ENCODE measurements at places on chromosomes 6 and 20.
A peak's percentile ranks its signal among the peaks of the same experiment; 100 is the strongest.

- DNase-seq, result no peak
Observed at GRCh38 chr6:162942866-162943265, 215.1 kb downstream of the PACRG start.

- DNase-seq, result no peak
Observed at GRCh38 chr20:37205130-37205529, 25.8 kb upstream of the MROH8 start.

DNA sequence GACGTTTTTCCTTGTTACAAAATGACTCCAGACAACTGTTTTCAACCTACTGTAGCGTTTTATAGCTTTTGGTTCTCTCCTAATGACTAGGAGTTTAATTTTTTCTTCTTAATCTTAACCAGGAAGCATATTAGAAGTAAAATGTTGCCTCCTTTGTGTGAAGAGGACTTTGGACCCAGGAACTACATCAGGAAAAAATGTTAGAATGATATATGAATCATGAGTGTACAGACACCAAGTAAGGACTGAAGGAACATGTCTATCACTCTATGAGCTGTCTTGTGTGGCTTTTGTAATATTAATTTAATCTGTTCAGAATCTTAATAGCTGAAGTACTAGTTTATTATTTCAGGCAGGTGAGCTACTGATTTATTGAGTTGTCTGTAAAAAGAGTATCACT is 71.0 kb upstream of the MARCKS start:
- DNase-seq, result no peak

DNA sequence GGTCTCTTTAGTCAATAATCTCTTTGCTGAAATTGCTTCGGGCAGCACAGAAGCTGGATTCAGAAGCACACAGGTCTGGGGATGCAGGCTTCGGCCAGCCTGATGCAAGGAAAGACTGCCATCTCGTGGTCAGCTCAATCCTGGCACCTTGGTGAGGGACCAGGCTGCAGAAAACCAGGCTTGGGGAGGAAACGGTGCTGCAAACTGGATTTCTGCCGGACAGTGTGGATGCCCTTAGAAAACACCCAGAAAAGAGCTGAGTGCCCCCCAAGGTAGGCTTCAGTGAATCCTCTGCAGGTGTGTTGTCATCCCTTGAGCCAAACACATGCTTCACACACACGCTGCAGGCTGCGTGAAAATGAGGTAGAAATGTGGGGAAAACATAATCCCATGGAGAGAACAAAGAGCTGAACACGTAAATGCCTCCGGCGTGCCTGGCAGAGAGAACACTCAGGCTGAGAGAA is 89.8 kb upstream of the PAX1 start:
- no peak for DNase-seq

GRCh38 chr6:161171207-161171606 is 102.7 kb downstream of the AGPAT4 start:
- DNase-seq, result no peak

- no peak for DNase-seq
Observed at GRCh38 chr6:89495961-89496535, 63.1 kb downstream of the ANKRD6 start.

GRCh38 chr6:97053643-97054411 is 129.3 kb downstream of the KLHL32 start:
- DNase-seq, result no peak

GRCh38 chr6:84773431-84774156 is 9.2 kb upstream of the TBX18 start:
- DNase-seq, result no peak

- DNase-seq, result no peak
Observed at GRCh38 chr6:113570161-113570560, 287.0 kb upstream of the MARCKS start.

- DNase-seq, result no peak
Observed at GRCh38 chr6:11011787-11012234, 32.3 kb downstream of the ELOVL2 start.

- no peak for DNase-seq
Observed at GRCh38 chr6:18053078-18053477, 65.6 kb upstream of the KIF13A start.

GRCh38 chr6:18327626-18328025 is 59.5 kb upstream of the RNF144B start:
- DNase-seq, result no peak

DNA sequence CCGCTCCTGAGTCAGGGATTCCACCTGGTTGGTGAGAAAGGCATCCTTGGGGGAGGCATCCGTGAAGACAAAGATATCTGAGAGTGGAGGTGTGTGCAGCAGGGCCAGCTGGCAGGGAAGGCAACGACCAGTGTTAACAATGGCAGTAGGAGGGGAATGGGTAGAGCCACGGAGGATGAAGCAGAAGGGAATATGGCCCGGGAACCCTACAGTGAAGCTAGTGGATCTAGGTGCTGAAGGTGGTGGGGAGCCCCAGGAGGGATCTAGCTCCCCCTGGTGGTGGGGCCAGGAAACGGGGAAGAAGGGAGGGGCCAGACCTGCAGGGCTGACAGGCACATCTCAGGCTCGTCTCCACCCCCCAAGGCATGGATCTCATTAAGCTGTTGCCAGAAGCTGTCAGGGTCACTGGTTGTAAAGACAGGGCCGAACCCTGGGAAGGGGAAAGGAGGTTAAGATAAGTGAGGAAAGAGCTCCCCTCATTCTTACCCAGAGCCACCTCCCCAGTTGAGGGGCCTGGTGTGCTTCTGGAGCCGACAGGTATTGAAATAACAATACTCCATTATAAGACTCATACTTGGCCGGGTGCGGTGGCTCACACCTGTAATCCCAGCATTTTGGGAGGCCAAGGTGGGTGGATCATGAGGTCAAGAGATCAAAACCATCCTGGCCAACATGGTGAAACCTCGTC is 7.3 kb downstream of the VWA7 start:
- DNase-seq, result peak; percentile 57

GRCh38 chr6:65610746-65611145 is 96.3 kb downstream of the EYS start:
- DNase-seq, result no peak

DNA sequence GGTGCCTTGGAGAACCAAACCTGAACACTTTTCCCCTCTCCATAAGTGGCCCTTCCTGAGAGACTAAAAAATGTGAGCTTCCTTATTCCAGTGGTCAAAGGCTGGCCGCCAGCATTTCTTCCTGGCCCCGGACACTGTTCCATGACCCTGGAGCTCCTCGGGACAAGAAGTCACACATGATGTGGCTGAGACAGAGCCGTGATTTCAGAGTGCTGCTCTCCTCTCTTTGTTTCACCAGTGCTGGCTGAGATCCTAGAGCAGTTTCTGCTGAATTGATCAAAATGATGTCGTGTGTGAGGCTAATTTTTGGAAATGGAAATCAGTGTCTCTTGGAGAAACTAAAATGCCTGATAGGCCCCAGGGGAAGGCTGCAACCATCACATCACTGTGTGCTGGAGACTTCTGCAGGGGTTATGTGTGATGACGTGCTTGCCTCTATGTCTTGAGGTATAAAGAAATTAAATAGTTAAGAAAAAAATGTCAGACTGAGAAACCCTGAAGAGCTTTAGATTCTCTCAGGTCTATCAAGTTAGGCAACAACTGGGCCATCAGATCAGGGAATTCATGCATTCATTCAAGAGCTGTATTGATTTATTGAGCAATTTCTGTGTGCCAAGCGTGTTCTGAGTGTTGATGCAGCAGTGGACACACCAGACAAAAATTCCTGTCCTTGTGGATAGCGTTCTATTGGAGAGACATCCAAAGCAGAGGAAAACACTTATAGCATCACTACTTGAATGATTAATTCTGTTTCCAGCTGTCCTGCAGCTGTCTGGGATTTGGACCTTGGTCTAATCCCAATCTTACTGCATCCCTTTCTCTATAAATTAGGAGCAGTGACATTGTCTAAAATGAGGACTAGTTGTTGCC is 72.7 kb upstream of the CCN6 start:
- DNase-seq, result no peak

GRCh38 chr6:18206591-18206990 is 51.4 kb downstream of the KDM1B start:
- DNase-seq, result no peak

DNA sequence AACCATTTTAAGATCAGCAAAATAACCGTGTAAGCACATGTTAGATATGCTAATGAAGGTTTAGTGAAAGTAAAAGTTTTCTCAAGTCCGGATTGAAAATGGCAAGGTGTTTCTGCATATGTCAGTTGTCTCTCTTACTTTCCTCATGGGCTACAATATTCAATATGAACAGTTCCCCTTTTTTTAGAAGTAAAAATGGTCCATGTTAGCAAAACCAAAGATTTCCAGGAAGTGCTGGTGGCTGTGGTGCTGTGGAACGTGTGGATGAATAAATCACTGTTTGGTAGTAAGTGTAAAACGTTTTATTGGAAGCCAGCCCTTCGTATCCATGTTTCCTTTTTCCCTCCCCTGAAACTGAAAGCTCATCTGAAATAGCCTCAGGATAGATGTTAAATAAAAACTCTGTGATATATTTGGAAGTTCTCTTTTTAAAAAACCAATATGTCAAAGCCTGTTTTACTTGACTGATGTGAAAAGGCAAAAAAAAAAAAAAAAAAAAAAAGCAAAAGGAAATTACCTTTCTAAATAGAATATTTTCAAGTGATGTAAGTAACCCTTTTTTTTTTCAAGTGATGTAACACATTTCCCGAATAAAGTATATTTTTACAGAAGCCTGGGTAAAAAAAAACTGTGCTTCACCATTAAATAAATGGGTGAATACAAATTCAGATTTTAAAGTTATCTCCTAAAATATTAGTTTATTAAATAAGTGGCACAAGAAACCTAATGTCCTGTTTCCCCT is 41.9 kb downstream of the PLEKHG1 start:
- DNase-seq, result no peak

DNA sequence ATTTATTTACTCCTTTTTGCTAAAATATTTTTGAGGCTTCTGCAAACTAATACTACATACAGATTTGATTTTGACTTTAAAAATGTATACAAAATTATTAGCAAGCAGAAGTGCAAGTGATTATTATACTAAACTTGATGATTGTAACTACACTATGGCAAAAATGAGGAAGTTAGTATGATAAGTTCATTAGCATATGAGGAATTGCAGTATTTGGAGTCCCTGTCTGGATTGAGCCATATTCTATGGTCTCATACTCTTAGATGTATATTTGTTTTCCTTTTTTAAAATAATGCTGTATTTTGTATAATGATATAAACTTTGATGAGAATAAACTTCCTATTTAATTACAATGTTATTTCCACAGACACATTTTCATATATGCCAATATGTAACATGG is 13.9 kb downstream of the CRISP3 start:
- no peak for DNase-seq

- no peak for DNase-seq
Observed at GRCh38 chr6:14819001-14819400, 426.9 kb upstream of the JARID2 start.

DNA sequence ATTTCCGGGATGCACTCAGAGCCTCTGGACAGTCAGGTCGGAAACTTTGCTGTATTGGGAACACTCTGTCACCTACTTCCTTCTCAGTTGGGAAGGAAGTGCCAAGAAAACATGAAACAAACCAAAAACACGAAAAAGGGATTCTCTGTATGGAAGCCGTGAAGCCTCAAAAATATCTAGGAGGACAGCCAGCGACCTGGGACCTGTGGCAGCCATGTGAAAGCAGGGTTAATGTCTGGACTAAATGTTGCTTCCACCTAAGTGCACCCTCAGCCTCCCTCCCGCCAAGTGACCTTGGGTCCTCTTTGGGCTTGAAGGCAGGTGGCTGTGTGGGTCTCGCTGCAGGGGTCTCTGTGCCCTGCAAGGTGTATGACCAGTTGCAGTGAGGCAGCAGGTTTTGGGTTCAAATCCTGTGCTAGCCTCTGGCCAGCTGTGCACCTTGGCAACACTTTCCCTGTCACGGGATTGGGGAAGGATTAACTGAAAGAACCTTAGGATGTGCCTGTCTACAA is 851 bp downstream of the MAVS start:
- no peak for DNase-seq

DNA sequence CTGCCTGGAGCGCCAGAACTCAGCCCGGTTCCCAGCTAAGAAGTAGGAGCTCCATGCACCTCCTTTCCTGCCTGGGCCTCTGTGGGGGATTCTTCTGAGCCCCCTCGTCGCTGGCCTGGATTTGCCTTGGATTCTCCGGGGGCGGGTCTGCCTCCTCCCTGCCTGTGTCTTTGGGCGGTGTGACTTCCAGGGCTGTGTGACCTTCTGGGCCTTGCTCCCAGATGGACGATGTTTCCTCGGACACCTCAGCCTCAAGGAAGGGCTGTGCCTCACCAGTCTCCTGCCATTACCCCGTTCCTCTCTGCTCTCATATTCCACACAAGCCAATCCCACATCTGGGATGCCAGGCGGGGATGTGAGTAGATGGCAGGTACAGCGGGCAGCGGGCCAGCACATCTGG is 76.8 kb downstream of the ERMARD start:
- no peak for DNase-seq

- no peak for DNase-seq
Observed at GRCh38 chr20:58577139-58577806, 62.1 kb upstream of the APCDD1L start.

- no peak for DNase-seq
Observed at GRCh38 chr6:99613705-99614429, 7.2 kb downstream of the PRDM13 start.

DNA sequence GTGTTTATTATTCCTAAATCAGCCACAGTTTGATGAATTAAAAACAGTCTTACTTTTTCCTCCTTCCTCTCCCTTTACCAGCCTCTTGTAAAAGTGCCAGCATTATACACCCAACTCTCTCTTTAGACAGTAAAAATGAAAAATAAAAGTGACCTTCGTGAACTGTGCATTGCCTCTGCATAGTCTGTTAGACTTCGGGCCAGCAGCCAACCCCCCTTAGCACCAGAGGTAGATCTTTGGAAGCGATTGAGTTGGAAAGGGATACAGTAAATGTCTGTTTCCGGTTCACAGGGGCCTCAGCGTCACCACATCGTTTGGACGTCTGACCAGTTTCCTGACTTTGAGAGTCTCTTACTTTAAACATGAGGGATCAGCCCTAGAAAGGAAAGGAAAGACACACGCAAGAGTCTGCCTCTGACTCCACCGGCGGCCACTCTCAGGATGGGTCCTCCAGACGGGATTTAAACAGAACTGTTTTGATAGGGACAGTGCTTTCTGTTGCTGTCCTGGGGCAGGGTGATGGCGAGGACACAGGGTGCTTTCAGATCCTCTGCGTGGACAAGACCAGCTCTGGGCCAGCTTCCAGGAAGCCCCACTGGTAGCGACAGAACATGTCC is 206.6 kb upstream of the PREP start:
- DNase-seq, result no peak

DNA sequence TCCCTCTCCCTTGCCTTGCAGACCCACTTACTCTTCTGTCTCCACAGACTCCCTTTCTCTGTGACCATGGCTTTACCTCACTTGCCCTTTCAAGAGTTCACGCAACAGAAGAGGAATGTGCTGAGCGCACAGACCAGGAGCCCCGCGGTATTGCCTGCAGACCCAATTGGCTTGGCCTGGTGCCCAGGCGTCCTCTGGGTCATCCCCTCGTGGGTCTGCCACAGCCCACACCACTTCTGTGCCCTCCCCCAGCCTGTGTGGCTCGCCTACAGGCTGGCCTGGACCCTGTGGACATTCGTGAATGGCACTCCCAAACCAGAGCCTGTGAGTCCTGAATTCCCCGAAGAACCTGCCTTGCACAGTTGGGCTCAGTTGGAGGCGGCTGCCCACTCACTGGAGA is 15.3 kb upstream of the NINL start:
- DNase-seq, result no peak

- DNase-seq, result no peak
Observed at GRCh38 chr20:22597303-22597702, 12.9 kb upstream of the FOXA2 start.

- no peak for DNase-seq
Observed at GRCh38 chr20:60021104-60021503, 62.9 kb downstream of the CDH26 start.
